ENCODE measurements at places on chromosomes 13 and 19.
A peak's percentile ranks its signal among the peaks of the same experiment; 100 is the strongest.

DNA sequence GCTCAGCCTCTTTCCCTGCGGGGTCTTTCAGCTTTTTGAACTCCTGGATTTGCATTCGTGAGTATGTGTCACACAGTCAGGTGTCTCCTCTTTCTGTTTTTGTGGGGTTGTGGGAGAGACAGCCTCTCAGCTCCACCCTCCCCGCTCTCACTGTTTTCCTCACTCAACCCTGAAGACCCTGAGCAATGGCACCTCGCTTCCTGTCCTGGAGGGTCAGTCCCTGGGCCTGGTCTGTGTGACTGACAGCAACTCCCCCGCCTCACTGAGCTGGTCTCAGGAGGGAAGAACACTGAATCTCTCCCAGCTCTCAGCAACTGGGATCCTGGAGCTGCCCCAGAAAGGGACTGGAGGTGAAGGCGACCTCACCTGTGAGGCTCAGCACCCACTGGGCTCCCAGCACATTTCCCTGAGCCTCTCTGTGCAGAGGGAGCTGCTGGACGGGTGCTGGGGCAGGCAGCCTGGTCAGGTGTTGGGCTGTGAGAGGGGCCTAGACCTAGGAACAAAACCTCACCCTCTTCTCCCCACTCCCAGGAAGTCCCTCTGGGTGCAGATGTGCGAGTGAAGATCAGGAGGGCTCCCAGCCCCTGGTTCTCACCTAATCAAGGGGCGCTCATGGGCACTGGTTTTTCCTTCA lies 4.2 kb upstream of the SIGLEC7 start:
- no peak overlapping the region for H3K4me3 ChIP-seq
- no peak for DNase-seq
- peaks cover 3% of the 10 kb centered on the region for H3K4me1 ChIP-seq
- no peaks in the 10 kb centered on the region for H3K36me3 ChIP-seq
- H3K27ac ChIP-seq, result peak overlapping the region; percentile 52
- H3K27me3 ChIP-seq, result no peaks in the 10 kb centered on the region

GRCh38 chr13:40306817-40307216 lies 359.6 kb downstream of the FOXO1 start:
- no peak overlapping the region for H3K27ac ChIP-seq
- no peaks in the 10 kb centered on the region for H3K36me3 ChIP-seq
- H3K27me3 ChIP-seq, result no peaks in the 10 kb centered on the region
- DNase-seq, result no peak

DNA sequence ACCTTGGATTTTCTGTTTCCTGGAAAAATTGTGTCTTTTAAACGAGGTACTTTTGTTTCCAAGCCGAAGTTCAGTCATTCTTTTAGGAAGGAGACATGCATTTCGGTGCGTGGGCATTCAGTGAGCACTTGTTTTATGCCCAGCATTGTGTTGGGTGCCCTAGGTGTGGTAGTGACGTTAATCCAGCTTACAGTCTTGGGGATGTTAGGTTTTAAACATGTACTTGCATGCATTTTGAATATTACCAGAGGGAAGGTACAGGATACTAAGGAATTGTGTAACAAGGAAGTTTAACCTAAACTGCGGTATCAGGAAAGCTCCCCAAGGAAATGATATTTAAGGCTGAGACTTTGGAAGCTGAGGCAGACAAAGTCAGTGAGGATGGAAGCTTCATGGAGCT lies 66.3 kb downstream of the ARHGAP35 start:
- no peak for DNase-seq
- peaks cover 2% of the 10 kb centered on the region for H3K36me3 ChIP-seq

- no peak overlapping the region for H3K4me3 ChIP-seq
- peaks cover 11% of the 10 kb centered on the region for H3K4me1 ChIP-seq
- H3K36me3 ChIP-seq, result no peaks in the 10 kb centered on the region
- no peak for DNase-seq
- H3K27ac ChIP-seq, result no peak overlapping the region
- H3K27me3 ChIP-seq, result no peaks in the 10 kb centered on the region
These were observed 11.1 kb upstream of the ARRDC2 start for GRCh38 chr19:17996826-17997316.

GRCh38 chr13:34462843-34463242 lies 479.2 kb upstream of the NBEA start:
- no peaks in the 10 kb centered on the region for H3K36me3 ChIP-seq
- no peaks in the 10 kb centered on the region for H3K27me3 ChIP-seq
- peaks cover 38% of the 10 kb centered on the region for H3K4me1 ChIP-seq
- H3K4me3 ChIP-seq, result no peak overlapping the region

GRCh38 chr19:27679905-27680304 lies 1533.0 kb downstream of the UQCRFS1 start:
- no peak overlapping the region for H3K27ac ChIP-seq
- no peak overlapping the region for H3K4me3 ChIP-seq
- H3K27me3 ChIP-seq, result no peaks in the 10 kb centered on the region
- no peaks in the 10 kb centered on the region for H3K4me1 ChIP-seq
- no peak for DNase-seq

GRCh38 chr19:4768934-4769777 lies 22.4 kb upstream of the FEM1A start:
- no peak overlapping the region for H3K4me3 ChIP-seq
- no peaks in the 10 kb centered on the region for H3K4me1 ChIP-seq
- H3K36me3 ChIP-seq, result no peaks in the 10 kb centered on the region
- DNase-seq, result peak; percentile 45

- H3K4me1 ChIP-seq, result peaks cover 46% of the 10 kb centered on the region
- H3K36me3 ChIP-seq, result no peaks in the 10 kb centered on the region
- H3K27me3 ChIP-seq, result no peaks in the 10 kb centered on the region
- no peak for DNase-seq
- H3K27ac ChIP-seq, result peak overlapping the region; percentile 86
These were observed 854 bp downstream of the RNASEH2B start for GRCh38 chr13:50910485-50910805.

GRCh38 chr19:2139385-2140137 lies 11.8 kb downstream of the AP3D1 start:
- no peaks in the 10 kb centered on the region for H3K4me1 ChIP-seq
- peaks cover 26% of the 10 kb centered on the region for H3K36me3 ChIP-seq
- H3K4me3 ChIP-seq, result no peak overlapping the region

GRCh38 chr13:27628081-27628480 lies 6.4 kb downstream of the POLR1D start:
- H3K36me3 ChIP-seq, result no peaks in the 10 kb centered on the region
- DNase-seq, result no peak
- H3K27me3 ChIP-seq, result no peaks in the 10 kb centered on the region
- H3K4me3 ChIP-seq, result no peak overlapping the region
- no peak overlapping the region for H3K27ac ChIP-seq

DNA sequence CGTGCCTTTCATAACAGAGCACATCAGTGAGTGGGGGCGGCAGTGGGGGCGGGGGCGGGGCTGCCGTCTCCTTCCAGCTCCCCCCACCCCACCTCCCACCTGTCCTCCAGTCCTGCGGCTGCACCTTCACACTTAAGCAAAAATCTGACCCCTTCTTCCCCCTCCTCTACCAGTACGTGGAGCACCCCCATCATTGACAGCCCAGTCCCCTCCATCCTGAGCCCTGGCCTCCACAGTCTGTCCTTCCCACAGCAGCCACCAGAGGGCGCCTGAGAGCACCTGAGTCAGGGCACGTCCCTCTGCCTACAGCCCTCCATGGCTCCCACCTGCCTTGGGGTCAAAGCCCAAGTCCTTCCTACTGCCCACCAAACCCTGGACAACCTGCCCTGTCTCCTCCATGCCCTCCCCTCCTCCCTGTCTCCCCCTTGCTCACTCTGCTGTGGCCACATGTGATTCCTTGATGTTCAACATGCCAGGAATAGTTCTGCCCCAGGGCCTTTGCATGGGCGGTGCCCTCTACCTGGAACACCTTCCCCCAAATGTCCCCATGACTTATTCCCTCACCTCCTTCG lies 4.0 kb downstream of the EBI3 start:
- H3K4me1 ChIP-seq, result peaks cover 3% of the 10 kb centered on the region
- H3K4me3 ChIP-seq, result no peak overlapping the region
- H3K27ac ChIP-seq, result no peak overlapping the region
- H3K36me3 ChIP-seq, result no peaks in the 10 kb centered on the region

DNA sequence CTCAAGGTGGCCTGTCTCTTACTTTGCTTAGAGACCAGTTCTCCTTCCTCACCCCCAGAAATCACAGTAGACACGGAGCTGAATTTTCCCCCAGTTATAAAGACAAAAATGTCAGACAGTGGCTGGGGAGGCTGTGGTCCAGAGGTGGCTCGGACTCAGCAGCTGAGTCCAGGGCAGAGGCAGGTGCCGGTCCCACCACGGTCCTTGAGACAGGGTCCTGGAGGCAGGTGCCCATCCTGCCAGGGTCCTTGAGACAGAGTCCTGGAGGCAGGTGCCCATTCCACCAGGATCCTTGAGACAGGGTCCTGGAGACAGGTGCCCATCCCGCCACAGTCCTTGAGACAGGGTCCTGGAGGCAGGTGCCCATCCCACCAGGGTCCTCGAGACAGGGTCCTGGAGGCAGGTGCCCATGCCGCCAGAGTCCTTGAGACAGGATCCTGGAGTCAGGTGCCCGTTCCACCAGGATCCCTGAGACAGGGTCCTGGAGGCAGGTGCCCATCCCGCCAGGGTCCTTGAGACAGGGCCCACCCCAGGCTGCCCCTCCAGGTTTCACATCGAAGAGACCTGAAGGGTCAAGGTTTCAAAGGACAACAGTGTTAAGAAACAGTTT lies 23.1 kb downstream of the PEPD start:
- H3K4me3 ChIP-seq, result no peak overlapping the region
- no peak overlapping the region for H3K27ac ChIP-seq
- H3K27me3 ChIP-seq, result no peaks in the 10 kb centered on the region
- DNase-seq, result no peak

GRCh38 chr13:48125794-48126228 lies 30.9 kb upstream of the MED4 start:
- DNase-seq, result no peak
- H3K27me3 ChIP-seq, result no peaks in the 10 kb centered on the region
- peaks cover 44% of the 10 kb centered on the region for H3K4me1 ChIP-seq

GRCh38 chr13:97568850-97569249 lies 134.9 kb downstream of the RAP2A start:
- H3K4me3 ChIP-seq, result no peak overlapping the region
- no peaks in the 10 kb centered on the region for H3K36me3 ChIP-seq
- H3K27me3 ChIP-seq, result no peaks in the 10 kb centered on the region
- DNase-seq, result no peak
- H3K27ac ChIP-seq, result no peak overlapping the region
- peaks cover 11% of the 10 kb centered on the region for H3K4me1 ChIP-seq

DNA sequence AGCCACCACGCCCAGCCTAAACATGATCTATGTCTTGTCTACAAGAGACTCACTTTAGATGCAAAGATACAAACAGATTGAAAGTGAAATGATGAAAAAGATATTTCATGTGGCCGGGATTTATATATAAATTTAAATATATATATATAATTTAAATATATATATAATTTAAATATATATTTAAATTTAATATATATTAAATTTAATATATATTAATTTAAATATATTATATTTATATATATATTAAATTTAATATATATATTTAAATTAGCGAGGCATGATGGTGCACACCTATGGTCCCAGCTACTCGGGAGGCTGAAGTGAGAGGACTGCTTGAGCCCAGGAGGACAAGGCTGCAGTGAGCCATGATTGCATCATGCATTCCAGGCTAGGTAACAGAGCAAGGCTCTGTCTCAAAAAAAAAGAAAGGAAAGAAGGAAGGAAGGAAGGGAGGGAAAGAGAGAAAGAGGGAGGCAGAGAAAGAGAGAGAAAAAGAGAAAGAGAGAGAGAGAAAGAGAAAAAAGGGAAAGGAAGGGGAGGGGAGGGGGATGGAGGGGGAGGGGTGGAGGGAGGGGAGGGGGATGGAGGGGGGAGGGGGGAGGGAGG lies 7.0 kb upstream of the EVI5L start:
- H3K4me3 ChIP-seq, result no peak overlapping the region
- H3K27ac ChIP-seq, result no peak overlapping the region
- DNase-seq, result no peak
- no peaks in the 10 kb centered on the region for H3K36me3 ChIP-seq
- no peaks in the 10 kb centered on the region for H3K4me1 ChIP-seq
- H3K27me3 ChIP-seq, result no peaks in the 10 kb centered on the region

DNA sequence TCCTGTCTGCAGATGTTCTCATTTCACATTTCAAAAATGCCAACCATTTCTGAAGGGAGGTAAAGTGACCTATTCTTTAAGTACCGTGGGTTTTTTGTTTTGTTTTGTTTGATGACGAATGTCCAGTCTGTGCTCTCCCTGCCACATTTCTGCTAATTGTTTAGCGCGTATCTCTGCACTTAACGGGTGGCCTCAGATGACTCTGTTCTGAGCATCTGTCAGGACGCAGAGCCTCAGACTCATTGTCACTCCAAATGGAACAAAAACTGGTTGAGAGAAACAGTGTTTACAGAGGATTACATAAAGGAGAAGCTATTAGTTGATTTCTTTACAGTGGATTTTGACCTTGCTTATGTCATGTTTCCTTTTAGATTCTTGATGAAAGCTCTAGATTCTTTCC lies 23.7 kb downstream of the TPP2 start:
- H3K4me3 ChIP-seq, result no peak overlapping the region
- H3K27me3 ChIP-seq, result no peaks in the 10 kb centered on the region
- H3K27ac ChIP-seq, result no peak overlapping the region
- H3K36me3 ChIP-seq, result peaks cover 22% of the 10 kb centered on the region

GRCh38 chr19:3698386-3698950 lies 1.8 kb downstream of the PIP5K1C start:
- DNase-seq, result no peak
- no peaks in the 10 kb centered on the region for H3K27me3 ChIP-seq
- H3K27ac ChIP-seq, result peak overlapping the region; percentile 65
- H3K4me1 ChIP-seq, result peaks cover 14% of the 10 kb centered on the region
- H3K4me3 ChIP-seq, result peak overlapping the region; percentile 99

GRCh38 chr13:23320926-23321534 lies 112.5 kb downstream of the SACS start:
- no peaks in the 10 kb centered on the region for H3K36me3 ChIP-seq
- peak overlapping the region; percentile 75 for H3K27ac ChIP-seq
- DNase-seq, result no peak
- H3K27me3 ChIP-seq, result no peaks in the 10 kb centered on the region
- peaks cover 15% of the 10 kb centered on the region for H3K4me1 ChIP-seq

DNA sequence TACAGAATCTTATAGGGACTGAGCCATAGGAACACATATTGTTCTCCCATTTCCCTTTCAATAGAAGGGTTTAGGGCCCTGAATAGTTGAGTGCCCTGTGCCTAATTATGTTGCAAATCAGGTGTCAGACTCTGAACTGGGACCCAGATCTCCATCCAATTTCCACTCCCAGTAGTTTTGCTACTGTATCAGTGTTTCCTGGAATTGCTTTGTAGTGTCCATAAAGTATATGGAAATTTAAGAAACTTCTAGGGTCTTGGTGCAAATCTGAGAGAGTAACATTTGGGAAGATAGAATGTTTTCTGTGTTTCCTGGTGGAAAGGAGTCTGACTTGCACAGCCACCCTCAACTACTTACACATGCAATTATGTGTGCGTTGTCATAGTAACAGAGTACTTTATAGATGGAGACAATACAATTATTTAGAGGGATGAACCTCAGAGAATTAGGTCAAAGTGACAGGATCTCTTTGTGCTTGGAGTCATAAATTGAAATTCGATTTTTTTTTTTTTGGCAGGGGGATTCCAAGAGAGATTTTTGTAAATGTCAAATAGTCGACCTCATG lies 646 bp upstream of the SLC10A2 start:
- H3K4me3 ChIP-seq, result no peak overlapping the region
- no peaks in the 10 kb centered on the region for H3K36me3 ChIP-seq
- H3K4me1 ChIP-seq, result no peaks in the 10 kb centered on the region
- H3K27ac ChIP-seq, result no peak overlapping the region
- H3K27me3 ChIP-seq, result no peaks in the 10 kb centered on the region
- no peak for DNase-seq

All from thoracic aorta (tissue), 2 donors.